ENCODE measurements at places on chromosomes 11 and 22.
A peak's percentile ranks its signal among the peaks of the same experiment; 100 is the strongest.

DNA sequence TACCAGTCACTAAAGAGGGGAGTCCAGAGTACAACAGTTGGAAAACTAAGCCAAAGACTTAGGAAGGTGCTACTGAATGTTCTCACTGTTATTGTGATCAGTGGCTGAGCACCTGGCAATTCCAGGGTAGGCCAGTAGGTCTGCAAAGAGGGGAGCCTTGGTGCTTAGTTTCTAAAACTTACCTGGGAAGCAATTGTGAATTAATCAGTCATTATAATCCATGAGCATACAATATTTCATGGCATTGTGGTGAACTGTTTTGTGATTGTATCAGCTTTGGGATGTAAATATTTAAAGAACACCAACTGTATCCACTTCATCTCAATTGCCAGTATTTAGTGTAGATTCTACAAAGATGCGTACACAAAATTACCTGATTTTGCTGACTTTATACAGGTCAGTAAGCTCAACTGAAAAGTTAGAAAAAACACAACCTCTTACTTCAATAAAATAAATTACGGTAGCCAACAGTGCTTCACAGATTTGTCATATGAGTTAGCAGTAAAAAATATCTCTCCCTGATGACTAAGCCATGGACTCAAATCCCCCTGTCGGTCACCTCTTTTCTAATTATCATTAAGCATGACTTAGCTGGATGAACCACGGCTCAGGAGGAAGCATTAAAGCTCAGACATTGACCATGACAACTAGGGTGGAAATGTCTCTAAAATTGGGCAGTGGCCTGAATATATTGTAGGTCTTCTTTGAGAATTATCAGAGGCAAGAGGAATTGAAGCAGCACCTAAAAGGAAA is 30.8 kb upstream of the SORL1 start:
- no peak for DNase-seq

DNA sequence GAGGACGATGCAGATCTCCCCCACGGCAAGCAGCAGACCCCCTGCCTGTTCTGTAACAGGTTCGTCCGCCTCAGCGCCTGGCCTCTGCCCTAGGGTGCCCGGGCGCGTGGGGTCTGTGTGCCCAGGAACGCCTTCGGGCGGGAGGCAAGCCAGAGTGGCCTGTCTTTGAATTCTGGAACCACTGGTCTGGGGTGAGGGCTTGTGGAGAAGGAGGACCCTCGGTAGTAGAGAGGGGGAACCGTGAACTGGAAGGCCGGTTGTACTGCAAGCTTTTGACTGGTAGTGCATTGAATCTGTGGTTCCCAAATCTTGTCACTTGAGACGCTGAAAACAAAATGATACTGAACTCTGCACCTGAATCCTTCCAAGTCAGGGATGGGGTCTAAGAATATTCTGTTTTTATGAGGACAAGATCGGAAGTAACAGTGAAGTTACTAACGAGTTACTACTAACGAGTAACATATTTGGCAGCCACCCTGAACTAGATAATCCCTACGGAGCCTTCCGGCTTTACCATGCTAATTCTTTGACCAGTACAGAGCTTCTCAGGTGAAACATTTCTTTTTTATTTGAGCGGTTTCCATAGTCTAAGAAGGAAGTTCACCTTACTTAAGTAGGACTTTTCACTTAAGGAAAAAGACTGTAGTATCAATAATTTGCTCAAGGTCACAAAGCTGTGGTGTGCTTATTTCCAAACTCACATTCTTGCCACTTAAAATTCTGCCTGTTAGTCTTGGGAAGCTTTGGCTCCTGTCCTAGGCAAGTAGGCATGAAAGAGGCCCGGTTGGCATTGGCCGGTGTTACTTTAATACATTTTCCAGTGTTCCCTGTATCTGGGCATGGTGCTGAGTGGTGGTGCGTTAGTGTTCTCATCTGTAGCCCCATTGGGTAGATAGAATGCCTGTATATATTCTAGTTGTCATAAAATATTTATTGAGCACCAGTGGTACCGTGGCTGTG is 860 bp downstream of the PRMT3 start:
- no peak for DNase-seq

GRCh38 chr22:30675436-30675835 is 7.8 kb upstream of the DUSP18 start:
- DNase-seq = no peak

DNA sequence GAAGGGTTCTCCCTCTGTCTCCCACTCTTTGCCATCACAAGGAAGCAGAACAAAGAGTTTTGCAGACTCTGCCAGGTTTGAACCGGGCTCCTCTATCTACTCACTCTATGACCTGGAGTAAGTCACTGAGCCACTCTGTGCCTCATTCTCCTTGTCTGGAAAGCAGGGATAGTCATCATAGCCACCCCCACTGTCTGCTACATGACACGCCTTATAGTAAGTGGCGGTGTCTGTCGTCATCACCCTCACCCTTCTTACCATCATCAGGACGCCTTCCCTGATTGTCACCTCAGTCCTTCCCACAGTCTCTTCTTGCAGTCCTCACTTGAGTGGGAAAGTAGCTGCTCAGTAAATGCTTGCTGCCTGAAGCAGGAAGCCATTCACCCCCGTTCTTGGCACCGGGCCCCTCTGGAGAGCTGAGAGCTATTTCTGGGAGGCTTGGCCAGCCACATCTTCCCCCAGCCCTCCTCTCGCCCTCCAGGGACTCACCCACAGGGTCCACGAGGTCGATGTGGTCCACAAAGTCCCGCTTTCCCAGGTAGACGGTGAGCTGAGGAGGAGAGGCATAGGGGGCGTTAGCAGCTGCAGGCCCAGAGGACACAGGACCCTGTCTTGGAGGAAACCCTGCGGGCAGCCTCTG is 46.4 kb downstream of the TPBGL start:
- DNase-seq = no peak

DNA sequence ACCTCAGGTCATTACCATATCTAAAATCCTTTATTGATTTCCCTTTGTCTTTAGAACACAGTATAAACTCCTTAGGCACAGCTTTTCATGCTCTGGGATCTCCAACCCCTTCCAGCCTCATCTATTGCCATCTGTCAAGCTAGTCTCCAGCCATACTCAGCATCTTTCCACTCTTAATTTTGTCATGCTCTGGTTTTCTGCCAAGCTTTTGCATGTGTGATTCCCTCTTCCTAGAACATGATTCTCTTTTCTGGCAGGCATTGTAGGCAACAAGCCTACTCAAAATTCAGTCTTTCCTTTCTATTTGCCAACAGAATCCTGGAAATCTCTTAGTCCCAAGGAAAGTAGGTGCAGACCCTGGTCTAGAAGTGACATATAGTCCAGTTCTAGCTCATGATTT is 35.5 kb upstream of the SLC6A5 start:
- DNase-seq = no peak

DNA sequence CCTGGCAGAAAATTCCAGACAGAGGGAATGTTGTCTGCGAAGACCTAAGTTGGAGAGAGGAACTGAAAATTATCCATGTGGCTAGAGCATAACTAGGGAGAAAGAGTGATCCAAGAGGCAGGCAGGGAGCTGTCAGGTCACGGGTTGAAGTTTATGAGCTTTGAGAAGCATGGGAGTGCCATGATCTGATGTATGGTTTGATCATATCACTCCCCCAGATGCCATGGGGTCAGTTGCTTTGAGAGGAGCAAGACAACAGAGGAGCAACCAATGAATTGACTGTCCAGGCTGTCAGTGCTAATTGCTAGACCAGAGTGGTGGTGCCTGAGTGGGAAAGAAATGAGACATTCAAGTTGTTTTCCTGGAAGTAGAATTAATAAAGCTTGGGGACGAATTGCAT is 54.0 kb downstream of the CYB5R2 start:
- no peak for DNase-seq

DNA sequence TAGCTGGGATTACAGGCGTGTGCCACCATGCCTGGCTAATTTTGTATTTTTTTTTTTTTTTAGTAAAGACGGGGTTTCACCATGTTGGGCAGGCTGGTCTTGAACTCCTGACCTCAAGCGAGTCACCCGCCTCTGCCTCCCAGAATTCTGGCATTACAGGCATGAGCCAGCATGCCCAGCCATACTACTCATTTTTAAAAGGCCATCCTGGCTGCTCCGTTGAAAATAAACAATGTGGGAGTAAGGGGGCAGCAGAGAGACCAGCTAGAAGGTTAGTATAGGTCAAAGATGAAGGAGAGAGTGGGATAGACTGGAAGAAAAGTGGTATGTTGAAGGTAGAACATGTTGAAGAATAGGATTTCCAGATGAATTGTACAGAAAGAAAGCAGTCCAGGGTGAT is 17.6 kb upstream of the LIN7C start:
- DNase-seq = peak; percentile 62

DNA sequence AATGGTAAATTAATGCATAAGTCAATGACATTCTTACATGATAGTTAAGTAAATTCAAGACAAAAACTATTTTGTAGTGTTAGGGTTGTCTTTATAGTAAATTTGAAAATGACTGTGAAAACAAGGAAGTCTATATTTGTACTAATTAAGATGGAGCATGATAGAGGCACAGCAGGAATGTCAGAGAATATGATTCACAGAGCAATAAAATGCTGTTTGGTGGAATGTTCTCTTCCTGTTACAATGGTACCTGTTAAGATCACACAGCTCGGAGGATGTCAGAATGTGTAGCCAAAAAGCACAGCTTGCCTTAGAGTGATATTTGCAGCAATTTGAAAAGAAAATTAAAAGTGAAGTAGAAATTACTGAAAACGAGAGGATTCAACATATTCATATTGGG is 2339.7 kb upstream of the RAG2 start:
- DNase-seq = no peak

DNA sequence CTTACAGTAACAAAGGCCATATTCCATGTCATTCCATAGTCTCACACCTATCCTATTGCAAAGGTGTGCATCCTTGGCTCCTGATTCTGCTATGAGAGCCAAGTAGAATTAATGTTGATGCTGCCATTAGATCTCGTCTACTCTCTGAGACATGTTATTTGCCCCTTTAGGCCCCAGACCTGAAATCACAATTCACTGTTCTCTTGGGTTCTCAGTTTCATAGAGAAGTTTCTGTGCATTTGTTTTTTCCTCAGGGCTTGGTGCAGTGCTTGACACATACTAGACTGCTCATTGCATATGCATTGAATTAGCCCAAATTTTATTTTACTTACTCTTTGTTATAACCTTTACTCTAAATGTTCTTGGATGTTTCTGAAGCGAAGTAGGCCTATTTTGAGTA is 265.7 kb downstream of the JRKL start:
- no peak for DNase-seq

GRCh38 chr11:68610452-68611116 is 73.8 kb upstream of the GAL start:
- DNase-seq = no peak

GRCh38 chr11:13152264-13152663 is 125.3 kb upstream of the BMAL1 start:
- no peak for DNase-seq

- no peak for DNase-seq
Observed at GRCh38 chr11:92861634-92862033, 107.8 kb upstream of the MTNR1B start.

GRCh38 chr11:118708296-118708695 is 28.8 kb upstream of the TREH start:
- no peak for DNase-seq

All from HS-5 (cell line).